ENCODE measurements at places on chromosomes 5 and 9.

DNA sequence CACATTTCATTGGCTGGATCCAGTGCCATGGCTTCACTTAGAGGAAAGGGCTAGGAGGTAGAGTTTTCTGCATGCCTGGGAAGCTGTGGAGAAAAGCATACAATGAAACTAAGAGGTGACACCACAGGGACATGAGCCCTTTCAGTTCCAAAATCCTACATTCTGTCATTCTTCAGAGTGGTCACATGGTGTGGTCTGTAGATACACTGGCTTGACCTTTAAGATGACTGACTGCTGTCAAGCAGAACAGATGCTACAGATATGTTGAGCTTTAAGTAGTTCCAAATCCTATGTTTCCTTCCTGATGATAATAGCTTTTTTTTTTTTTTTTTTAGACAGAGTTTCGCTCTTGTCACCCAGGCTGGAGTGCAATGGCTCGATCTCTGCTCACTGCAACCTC lies 26.2 kb downstream of the DMRT3 start:
- DNase-seq: no peak

DNA sequence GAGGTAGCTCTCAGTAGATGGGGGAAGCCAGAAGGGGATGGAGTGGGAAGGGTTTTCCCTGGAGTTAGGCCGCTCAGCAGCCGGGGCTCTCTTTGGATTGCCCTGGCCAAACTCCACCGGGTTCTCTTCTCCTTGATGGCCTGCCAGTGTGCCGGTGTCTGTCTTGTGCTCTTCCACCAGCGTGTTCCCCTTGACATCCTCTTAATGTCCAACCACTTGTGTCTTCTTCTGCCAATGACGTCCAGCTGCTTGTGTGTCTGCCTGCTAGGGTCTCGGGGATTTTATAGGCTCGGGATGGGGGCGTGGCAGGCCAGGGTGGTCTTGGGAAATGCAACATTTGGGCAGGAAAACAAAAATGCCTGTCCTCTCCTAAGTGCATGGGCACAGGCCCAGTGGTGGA lies 313.1 kb upstream of the PUM3 start:
- DNase-seq: no peak

- no peak for DNase-seq
Measured at GRCh38 chr5:60520451-60521227, 179.3 kb downstream of the DEPDC1B start.

- no peak for DNase-seq
Measured at GRCh38 chr5:103834216-103834615, 271.6 kb upstream of the NUDT12 start.

GRCh38 chr9:7243838-7244237 lies 486.1 kb downstream of the KDM4C start:
- no peak for DNase-seq

DNA sequence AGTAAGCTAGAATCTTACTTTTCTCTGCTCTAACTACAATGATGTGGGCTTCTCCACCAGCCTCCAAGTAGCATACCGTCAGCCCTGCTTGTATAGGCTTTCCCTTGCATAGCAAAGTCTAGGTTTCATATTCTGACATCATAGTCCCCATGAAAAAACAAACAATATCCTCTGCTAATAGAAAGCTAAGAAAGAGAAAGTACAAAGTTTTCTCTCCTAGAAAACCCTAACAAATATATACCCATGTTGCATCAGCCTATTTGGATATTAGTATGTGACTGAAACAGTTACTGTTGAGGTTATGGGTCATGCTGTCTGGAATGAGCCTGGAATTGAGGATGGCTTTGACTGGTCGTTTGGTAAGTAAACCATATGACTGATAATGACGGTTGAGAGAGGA lies 1696.0 kb downstream of the MAT2B start:
- no peak for DNase-seq

- no peak for DNase-seq
Measured at GRCh38 chr5:158970569-158971014, 129.1 kb downstream of the EBF1 start.

DNA sequence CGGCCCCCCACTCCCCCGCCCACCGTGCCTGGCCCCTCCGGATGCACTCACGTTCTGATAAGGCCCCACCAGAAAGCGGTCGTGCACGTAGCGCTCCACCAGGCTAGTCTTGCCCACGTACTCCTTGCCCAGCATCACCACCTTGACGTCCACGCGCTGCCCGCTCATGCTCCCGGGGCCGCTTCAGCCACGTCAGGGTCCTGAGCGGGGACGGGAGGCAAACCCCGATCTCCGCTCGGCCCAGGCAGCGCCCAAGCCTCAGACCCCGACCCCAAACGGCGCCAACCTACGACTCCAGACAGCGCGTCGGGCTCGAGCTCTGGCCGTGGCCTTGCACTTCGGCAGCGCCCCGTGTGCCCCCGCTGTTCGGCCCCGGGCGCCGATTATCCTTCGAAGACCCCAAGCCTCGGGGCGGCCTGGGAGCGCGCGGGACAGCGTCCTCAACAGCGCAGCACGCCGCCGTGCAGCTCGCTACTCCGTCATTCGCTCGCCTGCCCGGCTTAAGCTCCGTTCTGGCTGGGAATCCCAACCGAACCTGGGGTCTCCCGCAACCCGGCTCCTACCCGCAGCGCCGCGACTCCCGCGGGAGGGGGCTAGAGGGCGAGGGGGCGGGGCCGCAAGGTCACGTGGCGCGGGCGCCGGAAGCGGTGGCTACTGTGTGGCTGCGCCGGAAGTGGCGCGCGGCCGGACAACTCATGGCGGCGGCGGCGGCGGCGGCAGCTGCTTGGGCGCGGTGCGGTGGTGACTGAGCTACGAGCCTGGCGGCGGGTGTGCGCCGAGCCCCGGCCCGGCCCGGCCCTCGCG lies at the start of the genes PRELID1 and RAB24:
PRELID1 (plus strand) TSS at position 679 of the 804 bp plus-strand sequence. CDS start 187 bp downstream, outside the sequence.
RAB24 (minus strand) TSS at position 599 of the 804 bp plus-strand sequence; CDS start at position 168, 431 bp downstream.
- peak; percentile 89 for DNase-seq

DNA sequence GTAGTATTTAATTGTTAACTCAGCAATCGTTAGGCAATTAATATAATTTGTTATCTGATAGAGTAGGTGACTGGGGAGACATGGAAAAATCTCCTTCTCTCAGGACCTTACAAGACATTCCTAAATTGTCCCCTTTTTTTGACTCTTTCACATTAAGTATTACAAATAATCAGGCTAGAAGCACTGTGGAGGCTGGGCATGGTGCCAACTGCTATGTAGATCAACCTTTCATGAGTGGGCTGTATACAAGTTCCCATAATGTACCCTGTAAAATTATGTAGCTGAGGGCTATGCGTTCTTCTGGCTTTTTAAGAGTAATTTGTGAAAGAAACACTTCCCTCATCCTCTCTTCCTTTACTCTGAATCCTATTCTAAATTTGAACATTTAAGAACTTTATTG lies 140.2 kb downstream of the NFIB start:
- no peak for DNase-seq

DNA sequence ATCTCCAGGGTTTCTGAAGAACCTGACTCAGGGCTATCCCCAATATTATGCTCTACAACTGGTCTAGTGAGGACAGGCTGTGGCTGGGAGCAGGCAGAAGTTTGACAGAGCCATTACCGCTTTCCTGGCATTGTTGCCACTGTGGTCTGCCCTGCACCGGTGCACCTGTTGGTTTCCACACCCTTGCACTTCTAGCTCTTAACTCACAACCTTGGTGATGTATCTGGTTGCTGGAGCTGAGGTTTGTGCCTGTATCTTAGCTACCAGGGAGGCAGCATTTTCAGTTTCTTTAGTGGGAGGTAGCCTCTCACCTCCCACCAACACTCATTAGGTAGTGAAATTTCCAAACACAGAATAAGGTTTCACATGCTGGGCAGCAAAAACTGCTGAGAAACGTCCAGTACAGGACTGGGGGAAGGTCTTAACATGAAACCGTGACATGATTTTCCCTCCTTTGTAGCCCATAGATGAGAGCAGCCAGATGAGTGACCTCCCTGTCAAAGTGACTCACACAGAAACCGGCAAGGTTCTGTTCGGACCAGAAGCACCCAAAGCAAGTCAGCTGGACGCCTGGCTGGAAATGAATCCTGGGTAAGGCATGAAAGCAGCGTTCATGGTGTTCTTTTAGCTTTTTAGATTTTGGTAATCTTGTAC lies 57.7 kb downstream of the SMARCA2 start:
- DNase-seq: no peak

- no peak for DNase-seq
Measured at GRCh38 chr9:98892288-98892687, 51.4 kb upstream of the COL15A1 start.

GRCh38 chr5:15695215-15695731 lies 195.3 kb downstream of the FBXL7 start:
- no peak for DNase-seq

GRCh38 chr5:181161534-181162175 lies 14.3 kb downstream of the OR2V2 start:
- no peak for DNase-seq

DNA sequence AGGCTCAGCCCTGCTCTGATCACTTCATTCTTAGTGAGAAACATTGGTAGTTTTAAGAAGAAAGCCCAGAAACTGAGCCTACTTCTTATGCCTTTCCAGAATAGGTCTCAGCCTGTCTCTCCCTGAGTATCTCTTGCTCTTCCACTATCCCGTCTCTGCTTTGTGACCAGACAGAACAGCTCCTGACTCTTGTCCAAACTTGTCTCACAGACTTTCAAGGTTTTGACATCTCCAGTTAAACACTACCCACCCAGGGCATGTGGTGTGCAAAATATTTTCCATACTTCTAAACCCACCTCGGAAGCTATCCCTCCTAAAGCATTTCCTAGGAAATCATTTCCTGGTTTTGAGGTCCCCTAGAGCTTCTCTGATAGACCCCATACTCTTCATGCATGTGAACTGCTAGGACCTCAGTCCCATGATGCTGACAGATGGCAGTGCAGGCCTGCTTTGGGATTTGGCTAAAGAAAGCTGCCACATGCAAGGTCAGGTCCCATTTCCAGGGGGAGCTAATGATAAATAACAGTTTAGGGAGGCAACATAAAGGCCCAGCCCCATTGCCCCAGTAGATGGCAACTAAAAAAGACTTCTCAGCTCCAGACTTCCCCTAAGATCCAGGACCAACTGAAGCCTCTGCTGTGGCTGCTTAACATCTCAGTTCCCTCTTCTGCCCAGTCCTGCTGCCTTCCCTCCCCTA lies 211.5 kb downstream of the MED10 start:
- no peak for DNase-seq

DNA sequence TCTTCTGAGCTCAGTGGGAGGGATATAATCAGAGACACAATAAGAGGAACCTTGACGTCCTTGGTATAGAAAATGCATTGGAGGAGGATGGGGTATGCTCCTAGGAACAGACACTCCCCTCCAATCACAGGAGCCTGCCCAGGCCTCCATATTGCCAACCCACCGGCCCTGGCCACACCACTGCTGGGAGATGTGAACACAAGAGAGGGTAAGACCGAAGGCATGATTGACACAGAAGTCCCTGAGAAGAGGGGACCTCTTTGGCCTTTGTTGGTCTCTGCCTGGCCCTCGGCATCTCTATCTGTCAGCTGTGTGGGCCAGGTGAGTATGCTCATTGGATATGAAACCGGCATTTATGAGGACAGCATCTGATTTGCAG lies 62.0 kb downstream of the CRB2 start:
- no peak for DNase-seq

GRCh38 chr9:85973238-85973637 lies 32.3 kb downstream of the NAA35 start:
- DNase-seq: no peak

- peak; percentile 58 for DNase-seq
Measured at GRCh38 chr5:32583582-32584232, 1.6 kb upstream of the SUB1 start.

DNA sequence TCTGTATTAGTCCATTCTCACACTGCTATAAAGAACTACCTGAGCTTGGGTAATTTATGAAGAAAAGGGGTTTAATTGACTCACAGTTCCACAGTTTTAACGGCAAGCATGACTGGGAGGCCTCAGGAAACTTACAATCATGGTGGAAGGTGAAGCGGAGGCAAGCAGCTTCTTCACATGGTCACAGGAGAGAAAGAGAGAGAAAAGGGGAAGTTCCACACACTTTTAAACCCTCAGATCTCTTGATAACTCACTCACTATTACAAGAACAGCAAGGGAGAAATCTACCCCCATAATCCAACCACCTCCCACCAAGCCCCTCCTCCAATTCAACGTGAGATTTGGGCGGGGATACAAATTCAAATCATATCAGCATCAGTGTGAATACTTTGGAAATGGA lies 133.4 kb upstream of the SLC30A5 start:
- DNase-seq: no peak

- DNase-seq: no peak
Measured at GRCh38 chr5:83095957-83096539, 18.7 kb downstream of the XRCC4 start.

DNA sequence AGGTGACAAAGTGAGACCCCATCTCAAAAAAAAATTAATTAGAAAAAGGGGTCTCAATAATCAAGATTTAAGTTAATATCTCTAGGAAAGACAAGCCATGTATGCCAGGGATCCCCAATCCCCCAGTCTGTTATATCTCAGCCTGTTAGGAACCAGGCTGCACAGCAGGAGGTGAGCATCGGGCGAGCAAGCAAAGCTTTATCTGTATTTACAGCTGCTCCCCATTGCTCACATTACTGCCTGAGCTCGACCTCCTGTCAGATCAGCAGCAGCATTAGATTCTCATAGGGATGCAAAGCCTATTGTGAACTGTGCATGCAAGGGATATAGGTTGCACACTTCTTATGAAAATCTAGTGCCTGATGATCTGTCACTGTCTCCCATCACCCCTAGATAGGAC lies 116.8 kb downstream of the TARS1 start:
- no peak for DNase-seq

- no peak for DNase-seq
Measured at GRCh38 chr5:133034064-133034463, 7.7 kb upstream of the ZCCHC10 start.

- DNase-seq: no peak
Measured at GRCh38 chr5:143108498-143109128, 294.9 kb downstream of the NR3C1 start.

- no peak for DNase-seq
Measured at GRCh38 chr5:173680660-173681242, 64.3 kb upstream of the BOD1 start.

GRCh38 chr5:116953251-116953930 lies 378.8 kb upstream of the SEMA6A start:
- DNase-seq: no peak

DNA sequence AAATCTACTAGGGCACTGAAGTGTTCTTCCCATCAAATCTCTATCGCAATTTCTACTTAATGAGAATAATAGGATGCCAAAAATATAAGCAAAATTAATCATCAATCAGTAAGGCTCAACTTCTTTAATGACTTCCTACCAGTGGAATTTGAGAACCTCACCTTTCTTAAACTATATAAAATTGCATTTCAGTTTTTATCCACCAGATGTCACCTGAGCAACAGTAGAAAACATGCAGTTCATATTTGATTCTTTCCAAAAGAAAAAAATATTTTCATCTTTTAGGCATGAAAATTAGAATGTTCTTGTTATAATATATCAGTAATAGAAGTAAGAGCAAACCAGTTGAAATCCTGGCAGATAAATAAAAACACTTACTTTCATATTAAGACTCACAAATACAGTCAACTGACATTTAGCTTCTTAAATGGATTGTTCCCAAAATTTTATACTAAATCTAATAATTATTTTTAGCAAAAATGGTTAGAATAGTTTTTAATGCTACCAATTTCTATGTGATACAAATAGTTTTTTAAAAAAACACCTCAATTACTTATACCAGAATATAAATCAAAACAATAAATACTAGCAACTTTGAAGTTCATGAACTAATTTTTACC lies 13.4 kb upstream of the CCDC112 start:
- DNase-seq: peak; percentile 60

Measured in CD4-positive, alpha-beta T cell treated with Interferon alpha-2 for 1 hour (primary cell).